ELF-1 (cell line): ENCODE measurements at places on chromosomes 5 and 9.
A peak's percentile ranks its signal among the peaks of the same experiment; 100 is the strongest.

DNA sequence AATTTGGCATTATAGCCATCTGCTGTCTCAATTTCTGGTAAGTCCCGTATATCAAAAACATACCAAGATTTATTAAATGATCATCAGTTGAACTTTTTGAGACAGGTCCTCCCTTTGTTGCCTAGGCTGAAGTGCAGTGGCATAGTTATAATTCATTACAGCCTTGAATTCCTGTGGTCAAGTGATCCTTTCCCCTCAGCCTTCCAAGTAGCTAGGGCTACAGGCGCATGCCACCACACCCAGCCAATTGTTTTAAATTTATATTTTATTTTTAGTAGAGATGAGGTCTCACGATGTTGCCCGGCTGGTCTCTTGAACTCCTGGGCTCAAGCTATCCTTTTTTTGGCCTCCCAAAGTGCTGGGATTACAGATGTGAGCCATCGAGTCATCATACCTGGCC lies 418.9 kb downstream of the ARHGEF28 start:
- DNase-seq: no peak

GRCh38 chr9:116716438-116716837 lies 29.3 kb downstream of the TRIM32 start:
- DNase-seq: no peak

GRCh38 chr5:78518365-78519197 lies 130.0 kb downstream of the LHFPL2 start:
- peak; percentile 60 for DNase-seq

GRCh38 chr5:145854651-145855258 lies 18.1 kb downstream of the GRXCR2 start:
- DNase-seq: peak; percentile 70

- DNase-seq: no peak
Observed at GRCh38 chr5:94021246-94021645, 279.8 kb upstream of the POU5F2 start.

DNA sequence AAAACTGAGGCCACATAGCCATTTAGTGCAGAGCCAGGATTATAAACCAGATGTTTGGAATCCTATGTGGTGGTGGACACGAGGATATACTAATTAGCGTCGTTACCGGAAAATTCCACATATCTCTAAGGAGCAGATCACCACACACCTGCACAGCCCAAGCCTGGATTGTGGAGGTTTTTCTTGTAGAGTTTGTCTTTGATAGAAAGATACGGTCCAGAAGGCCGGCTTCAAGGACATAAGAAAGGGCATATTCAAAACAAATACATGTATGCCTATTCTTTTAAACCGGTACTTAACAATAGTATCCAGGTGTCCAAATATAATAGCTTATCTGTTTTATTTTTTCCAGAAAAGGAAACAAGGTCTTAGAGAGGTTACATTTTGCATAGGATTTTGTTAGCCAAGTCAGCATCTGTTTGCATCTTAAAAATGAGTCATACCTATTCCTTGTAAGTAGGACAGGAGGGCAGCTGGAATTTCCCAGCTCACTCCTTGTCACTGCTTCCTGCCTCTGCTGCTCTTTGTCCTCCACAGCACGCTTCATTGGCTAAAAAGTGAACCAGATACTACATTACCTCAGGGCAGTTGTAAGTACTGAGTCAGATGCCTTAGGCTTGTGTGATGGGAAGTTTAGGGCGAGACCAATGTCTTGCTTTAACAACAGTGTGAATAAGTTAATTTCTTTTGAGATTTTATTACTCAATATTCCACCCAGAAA lies 3.6 kb downstream of the TMC1 start:
- peak; percentile 91 for DNase-seq

DNA sequence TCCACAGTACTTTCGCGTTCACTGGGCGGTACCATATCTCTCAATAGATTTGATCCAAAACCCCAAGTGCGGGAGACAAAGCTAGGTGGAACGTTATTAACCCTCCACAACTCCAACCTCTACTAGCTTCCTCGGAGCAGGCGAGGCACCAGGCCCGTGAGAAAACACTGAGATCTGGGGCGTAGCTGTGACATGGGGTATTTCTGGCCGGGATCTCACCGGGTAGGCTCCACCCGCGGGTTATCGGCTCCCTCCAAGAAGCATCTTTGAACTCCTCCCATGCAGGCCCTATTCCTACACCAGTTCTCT lies 350 bp upstream of the SLC25A46 start:
- DNase-seq: no peak

- DNase-seq: no peak
Observed at GRCh38 chr5:124394700-124395245, 351.7 kb downstream of the ZNF608 start.

DNA sequence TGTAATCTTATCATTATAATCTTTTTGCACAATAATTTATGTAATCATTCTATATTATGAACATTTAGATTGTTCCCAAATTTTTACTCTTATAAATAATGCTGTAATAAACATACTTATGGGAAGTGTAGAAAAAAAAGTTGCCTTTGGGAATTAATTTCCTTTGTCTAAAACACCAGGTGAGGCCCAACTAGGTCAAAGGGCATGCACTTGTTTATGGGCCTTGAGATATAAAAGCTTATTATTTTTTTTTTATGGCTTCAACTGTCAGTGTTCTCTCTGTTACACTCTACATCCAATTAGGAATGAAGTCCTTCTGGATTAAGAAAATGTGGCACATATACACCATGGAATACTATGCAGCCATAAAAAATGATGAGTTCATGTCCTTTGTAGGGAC lies 6.5 kb upstream of the PRLR start:
- no peak for DNase-seq

DNA sequence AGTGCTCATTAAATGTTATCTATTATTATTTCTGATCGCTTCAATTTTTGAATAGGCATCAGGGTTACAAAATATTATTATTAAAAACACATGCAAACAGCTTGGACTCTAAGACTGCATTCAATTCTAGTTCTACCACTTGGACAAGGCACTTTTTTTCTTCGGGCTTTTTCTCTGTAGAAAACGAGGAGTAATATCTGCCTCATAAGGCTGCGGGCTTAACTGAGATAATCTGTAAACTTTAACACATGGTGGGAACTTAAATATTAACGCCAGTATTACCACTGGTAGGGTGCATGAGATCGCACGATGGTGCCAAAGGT lies 511 bp upstream of the SPDL1 start:
- DNase-seq: no peak

GRCh38 chr9:114505187-114506081 lies at the start of gene WHRN:
Gene WHRN (minus strand): TSS chr9:114505473. CDS start chr9:114504801, 672 bp downstream.
- DNase-seq: peak; percentile 84

- peak; percentile 70 for DNase-seq
Observed at GRCh38 chr5:160260881-160261815, 31.8 kb downstream of the FABP6 start.

DNA sequence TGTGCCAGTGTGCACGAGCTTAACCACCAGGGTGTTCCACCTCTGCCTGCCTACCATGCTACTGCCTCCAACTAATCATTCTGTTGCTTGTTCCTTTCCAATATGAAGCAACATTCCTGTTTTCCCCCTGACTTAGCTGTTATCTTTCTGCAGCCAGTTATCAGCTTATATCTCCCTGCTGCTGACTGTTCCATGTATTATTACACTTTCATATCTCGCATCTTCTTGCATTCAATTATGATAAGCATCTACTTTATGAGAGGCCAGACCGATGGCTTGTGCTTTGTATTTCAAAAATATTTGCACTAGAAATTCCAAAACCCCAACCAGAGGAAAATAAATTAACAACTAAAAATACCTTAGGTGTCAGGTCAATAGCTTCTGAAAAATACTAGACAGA lies 394.0 kb upstream of the BRINP1 start:
- DNase-seq: no peak

- DNase-seq: no peak
Observed at GRCh38 chr9:2655411-2655901, 33.9 kb downstream of the VLDLR start.

DNA sequence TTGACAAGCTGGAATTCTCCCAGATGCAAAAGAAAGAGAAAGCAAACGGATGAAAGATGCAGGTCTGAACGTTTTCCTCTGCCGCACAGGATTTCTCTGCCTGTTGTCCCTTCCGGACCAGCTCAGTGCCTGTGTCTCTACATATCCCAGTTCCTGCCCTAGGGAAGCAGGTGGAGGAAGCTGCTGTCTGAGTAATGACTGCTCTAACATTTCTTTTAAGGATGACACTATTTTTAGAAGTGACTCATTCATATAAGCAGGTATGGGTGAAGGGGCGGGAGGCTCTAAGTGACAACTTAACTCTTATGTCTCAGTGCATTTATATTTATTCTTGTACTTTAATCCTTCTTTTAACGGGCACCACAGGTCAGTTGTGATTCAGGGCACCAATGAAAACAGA lies 128.8 kb downstream of the SLC24A2 start:
- DNase-seq: no peak

- no peak for DNase-seq
Observed at GRCh38 chr9:128495296-128495695, 9.2 kb upstream of the GLE1 start.

GRCh38 chr5:135069895-135070657 lies 36.0 kb upstream of the PITX1 start:
- DNase-seq: no peak

GRCh38 chr5:15683332-15683731 lies 183.4 kb downstream of the FBXL7 start:
- DNase-seq: peak; percentile 63

GRCh38 chr9:81858657-81859430 lies 69.4 kb upstream of the SPATA31D4 start:
- DNase-seq: no peak

DNA sequence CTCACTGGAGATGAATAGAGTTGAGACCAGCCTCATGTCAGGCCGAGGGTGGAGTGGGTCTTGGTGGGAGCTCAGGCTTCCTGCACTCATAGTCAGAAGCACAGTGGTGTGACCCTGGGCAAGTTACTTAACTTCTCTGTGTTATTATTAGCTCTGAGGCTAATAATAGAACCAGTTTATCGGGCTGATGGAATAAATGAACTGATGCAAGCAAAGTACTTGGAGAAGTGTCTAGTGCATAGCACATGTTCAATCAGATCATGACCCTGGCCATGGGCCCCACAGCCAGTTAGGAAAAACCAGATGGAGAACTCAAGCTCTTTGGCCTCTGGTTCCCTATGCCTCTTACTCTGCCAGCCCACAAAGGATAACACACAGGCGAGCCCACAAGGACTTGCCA lies 45.3 kb upstream of the OSMR start:
- DNase-seq: no peak

DNA sequence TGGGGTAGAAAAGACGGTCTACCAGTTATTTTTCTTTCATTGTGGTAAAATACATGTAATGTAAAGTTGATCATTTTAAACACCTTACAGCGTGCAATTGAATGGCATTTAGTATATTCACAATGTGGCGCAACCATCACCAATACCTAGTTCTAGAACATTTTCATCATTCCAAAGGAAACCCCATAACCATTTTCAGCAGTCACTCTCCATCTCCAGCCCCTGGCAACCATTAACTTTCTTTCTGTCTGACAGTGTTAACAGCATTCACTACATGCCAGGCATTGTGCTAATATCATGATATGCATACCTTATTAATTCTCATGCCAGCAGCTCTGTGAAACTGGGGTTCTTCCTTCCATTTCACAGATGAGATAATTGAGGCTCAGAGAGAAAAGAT lies 32.0 kb downstream of the PTGS1 start:
- DNase-seq: no peak

GRCh38 chr5:112338681-112339337 lies 80.3 kb downstream of the EPB41L4A start:
- DNase-seq: peak; percentile 27

- DNase-seq: no peak
Observed at GRCh38 chr5:142015781-142016533, 3.1 kb upstream of the GNPDA1 start.

DNA sequence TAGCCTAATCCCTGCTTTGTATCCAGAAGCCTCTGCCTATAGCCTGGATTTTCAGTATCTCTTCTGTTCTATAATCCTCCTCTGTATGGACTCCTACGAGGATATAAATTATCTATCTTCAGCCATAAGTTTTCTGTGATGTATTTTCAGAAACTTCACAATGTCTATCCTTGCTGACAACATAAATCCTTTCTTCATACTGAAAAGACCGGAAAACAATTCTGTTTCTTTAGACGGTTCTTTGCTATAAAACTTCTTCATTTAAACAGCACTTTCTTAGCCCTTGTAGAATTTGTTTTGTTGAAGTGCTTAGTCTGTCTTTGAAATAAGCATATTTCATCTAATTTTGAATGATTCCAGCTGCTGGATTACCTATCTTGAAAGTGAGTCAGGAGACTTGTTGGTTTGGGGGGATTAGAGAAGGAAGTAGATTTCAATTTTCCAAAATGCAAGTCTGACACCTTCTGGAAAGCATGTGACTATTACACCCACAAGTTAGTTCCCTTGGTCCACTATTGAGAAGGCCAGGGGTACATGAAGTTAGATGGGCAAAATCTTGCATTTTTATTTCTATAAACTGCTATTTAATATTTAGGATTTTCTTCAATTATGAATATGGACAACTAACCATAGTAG lies 96.3 kb upstream of the RANBP3L start:
- DNase-seq: no peak

GRCh38 chr5:176530393-176530982 lies 6.7 kb downstream of the RNF44 start:
- DNase-seq: no peak

DNA sequence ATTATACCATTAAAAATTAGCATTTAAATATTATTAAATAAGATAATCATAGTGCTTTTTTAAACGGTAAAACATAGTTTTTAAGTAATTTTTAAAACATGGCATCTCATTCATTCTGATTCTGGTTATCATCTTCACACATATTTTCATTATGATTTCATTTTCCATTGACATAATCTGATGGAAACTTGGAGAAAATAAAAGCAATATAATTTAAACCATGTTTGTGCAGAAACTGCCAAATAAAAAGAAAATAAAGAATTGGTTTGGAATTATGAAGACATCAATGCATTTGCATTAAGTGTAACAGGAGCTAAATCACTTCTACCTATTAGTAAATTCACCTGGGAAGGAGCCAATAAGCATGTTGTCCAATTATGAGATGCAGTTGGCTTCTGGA lies 490.1 kb upstream of the CD180 start:
- DNase-seq: no peak
